Activated T-cell treated with anti-CD3 and anti-CD28 coated beads for 48 hours (primary cell): ENCODE measurements at places on chromosomes 3 and 15.

DNA sequence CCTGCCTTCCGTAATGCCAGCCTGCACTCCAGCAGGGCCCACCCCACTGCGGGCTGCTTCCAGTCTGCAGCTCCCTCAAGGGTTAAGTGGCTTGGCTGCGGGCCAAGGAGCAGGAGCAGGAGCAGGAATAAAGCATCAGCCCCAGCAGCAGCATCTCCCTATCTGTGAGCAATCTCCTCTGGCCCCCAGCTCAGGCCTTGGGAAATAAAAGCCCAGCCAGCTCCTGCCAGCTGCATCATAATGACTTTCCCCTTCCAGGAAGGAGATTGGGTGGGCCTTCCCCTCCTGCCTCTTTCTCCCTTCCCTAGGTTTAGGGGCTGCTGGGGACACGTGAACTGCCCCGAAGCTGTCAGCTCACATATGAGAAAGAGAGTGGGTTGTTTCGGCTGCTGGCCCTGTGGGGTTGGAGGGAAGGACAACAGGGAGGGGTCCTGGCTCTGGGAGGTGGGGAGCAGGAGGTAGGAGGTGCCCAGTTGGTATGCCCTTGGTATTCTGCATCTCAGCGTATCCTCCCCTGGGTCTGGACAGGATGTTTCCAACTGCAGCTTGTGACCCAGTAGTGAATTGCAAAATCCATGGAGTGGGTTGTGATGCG is 34.6 kb upstream of the FGD5 start:
- no peak for DNase-seq

DNA sequence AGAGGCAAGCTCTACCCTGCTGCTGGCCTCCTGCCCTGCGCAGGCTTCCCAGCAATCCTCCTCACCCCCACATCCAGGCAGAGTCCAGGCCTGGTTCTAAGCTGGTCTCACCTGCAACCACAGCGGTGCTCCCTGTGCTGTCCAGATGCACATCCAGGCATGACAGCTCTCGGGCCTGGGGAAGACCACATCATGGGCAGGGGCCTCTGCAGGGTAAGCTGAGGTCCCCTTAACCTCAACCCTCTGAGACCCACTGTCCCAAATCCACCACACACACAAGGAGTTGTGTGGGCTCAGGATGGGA is 10.8 kb downstream of the PLA2G4D start:
- no peak for DNase-seq

DNA sequence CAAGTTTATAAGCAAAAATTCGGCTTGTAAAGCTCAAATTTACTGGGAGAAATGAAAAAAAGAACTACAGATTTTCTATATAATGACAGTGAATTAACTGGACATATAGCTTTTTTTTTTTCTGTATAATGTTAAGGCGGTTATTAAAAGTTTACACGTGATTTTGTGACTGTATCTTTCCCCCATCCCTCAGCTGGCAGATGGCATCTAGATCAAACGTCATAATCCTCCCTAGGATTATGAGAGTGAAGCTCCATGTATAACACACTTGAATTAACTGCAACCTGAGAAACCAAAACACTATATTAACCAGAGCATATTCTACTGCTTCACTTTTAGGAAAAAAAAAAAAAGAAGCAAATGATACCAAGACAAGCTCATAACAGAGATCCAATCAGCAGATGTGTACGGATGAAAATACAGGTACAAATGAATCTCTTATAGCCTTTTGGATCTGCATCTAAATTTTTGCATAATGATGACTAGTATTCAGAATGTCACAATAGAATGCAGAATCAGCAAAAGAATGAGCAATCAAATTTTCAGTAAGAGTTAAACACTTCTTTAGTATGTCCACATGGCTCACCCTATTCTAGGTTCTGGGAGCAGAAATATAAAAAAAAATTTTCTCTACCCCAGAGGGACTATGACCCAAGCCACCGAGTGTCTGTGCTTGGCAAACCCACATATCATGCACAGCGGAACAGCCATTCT is 12.4 kb downstream of the MOBP start:
- DNase-seq: no peak

DNA sequence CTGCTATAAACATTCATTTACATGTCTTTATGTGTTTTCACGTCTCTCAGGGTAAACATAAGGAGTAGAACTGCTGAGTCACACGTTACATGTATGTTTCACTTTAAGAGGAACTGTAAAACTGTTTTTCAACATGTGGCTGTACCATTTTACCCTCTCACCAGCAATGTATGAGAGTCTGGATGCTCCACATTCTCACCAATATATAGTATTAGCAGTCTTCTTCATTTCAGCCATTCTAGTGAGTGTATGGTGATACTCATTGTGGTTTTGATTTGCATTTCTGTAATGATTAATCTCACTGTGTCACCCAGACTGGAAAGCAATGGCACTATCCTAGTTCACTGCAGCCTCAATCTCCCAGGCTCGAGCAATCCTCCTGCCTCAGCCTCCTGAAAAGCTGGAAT is 37.1 kb downstream of the PHC3 start:
- no peak for DNase-seq

DNA sequence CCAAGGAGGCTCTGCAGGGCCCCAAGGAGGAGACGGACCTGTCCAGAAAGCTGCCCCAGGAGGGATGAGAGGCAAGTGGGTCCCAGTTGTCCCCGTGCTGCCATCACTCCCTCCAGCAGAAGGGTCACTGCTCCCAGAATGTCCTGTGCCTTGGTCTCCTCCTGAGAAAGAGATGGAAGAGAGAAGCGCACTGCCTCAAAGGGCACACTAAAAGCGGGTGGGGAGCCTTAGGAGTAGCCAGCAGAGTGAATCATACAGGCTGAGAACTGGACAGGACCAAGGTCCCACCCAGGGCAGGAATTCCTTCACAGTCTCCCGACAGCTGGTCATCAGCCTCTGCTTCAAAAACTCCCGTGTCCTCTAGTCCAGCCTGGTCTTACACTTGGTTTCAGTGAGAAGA is 4.6 kb downstream of the THPO start:
- DNase-seq: no peak

GRCh38 chr3:63684081-63684480 is 31.6 kb downstream of the SNTN start:
- no peak for DNase-seq

- DNase-seq: no peak
Measured at GRCh38 chr3:114499976-114500375, 206.1 kb downstream of the TIGIT start.

DNA sequence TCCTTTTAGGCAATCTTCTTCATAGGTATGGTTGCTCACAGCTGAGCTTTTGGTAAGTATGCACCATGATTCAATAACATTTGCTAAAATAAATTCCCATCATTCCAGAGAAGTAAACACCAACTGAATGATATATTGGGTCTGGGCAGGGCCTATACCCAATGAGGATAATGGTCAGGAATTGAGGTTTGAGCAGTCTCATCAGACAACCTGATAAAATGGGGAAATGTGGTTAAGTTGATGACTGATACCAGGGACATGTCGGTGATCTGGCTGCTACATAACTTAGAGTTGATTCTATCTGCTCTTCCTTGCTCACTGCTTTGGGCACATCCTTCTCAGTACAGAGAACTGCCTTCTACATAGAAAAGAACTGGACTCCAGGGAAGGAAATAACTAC is 92.9 kb downstream of the GPR156 start:
- DNase-seq: no peak
